ENCODE measurements at places on chromosomes 1 and 21.

DNA sequence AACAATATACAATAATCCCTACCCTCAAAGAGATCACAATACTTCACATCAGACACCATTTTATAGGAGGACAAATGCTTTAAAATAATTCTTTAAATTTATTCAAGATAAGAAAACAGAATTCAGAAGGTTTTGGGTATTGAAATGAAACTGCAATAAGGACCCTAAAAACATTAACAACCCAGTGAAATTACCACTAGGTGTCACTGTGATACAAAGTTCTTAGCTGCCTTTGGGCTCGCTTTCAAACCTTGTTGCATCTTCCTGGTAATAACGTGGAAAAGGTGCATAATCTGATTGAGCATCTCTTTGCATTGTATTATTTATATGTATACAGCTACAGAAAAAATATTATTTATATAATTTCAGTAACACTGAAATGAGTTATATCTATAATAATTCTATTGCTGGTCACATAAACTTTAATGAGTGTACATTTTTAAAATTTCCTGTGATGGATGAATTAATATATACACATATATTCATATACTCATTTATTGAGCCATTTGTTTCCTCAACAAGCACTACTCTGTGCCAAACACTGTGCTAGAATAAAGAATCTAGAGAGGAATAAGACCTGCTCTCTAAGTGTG, 185.2 kb downstream of the FAF1 start:
- no peak for DNase-seq

GRCh38 chr1:108830119-108831008, 26.5 kb downstream of the AKNAD1 start:
- no peak for DNase-seq

GRCh38 chr1:46133181-46133658, 791 bp upstream of the PIK3R3 start:
- DNase-seq = no peak

- no peak for DNase-seq
Observed at GRCh38 chr1:81889166-81889565, 88.4 kb downstream of the ADGRL2 start.

DNA sequence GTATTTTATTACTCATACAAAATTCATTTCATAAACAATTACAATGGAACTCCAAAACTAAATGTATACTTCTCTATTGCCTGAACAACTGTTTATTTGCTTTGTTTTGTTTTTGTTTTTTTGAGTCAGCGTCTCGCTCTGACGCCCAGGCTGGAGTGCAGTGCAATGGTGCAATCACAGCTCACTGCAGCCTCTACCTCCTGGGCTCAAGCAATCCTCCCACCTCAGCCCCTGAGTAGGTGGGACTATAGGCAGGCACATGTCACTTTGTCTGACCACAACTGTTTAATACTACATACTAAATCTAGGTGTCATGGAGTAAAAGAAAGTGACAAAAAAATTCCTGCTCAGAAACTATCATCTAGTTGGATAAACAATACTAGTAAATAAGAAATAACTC, 49.3 kb downstream of the RAB3GAP2 start:
- DNase-seq = no peak

DNA sequence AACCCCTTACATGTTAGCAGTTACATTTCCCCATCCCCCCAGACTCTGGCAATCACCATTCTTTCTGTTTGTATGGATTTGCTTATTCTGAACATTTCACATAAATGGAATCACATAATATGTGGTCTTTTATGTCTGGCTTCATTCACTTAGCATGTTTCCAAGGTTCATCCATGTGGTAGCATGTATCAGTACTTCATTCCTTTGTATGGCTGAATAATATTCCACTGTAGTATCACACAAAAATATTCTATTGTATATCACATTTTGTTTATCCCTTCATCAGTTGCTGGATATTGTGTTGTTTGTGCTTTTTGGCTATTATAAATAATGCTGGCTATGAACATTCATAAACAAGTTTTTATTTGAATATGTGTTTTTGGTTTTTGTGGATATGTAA, 22.2 kb downstream of the EPB41 start:
- DNase-seq = no peak

- no peak for DNase-seq
Observed at GRCh38 chr1:109768820-109769219, 5.1 kb upstream of the EPS8L3 start.

- DNase-seq = no peak
Observed at GRCh38 chr1:228646717-228647522, 88.4 kb upstream of the RHOU start.

DNA sequence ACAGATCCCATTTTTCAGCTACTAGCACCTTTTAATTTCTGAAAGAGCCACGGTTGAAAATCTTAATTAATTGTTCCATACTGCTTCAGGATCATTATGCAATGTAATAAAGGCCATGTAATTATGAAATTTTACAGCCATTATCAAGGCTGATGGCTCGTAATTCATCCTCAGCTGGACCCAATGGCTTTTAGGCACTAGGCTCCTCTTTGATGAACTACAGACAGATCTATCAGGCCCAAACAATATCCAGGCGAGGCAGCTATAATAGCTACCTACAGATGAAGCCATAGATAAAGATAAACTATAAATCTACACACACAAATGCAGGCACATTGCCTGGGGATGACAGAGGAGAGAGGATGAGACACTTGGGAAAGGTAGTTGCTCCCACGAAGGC, 110.5 kb upstream of the USH2A start:
- no peak for DNase-seq

GRCh38 chr1:208835097-208835463, 590.9 kb upstream of the PLXNA2 start:
- no peak for DNase-seq

DNA sequence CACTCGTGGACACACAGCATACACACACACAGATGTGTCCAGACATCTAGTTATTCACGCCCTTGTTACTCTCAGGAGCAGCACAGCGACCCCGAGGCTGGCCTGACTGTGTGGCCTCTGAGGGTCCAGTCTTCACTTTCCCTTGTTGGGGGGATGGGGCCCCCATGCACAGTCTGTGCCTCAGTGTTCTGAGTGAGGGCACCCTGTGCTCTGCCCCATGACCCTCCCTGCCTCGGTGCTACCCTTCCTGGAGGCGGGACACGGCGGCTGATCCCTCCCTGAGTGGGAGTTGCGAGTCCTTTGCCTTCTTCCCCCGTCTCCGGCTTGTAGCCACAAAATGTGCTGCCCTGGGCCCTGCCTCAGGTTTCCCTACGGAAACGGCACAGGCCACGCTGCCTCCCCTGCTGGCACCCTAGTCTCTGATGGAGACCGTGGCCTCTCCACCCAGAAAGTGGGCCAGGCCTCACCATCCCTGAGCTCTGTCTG, 8.6 kb downstream of the CSTB start:
- DNase-seq = no peak

- no peak for DNase-seq
Observed at GRCh38 chr1:17873007-17873675, 118.0 kb downstream of the ACTL8 start.

DNA sequence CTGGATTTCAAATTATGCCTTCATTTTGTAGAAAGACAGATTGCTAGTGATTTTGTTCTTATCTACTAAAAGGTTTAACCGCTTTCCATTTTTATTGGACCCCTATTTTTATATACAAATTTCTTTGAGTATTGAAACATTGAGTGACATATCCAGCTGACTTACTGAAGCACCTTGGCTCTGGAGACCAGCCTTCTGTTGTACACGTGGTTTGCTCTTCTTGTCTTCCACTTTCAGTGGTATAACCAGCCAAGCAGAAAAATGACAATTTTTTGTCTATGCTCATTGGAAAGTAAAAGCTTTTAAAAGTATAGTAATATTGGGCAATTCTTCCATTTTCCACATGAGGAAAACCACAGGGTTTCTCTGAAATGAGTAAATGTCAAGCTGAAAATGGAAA, 4.4 kb downstream of the F13B start:
- no peak for DNase-seq

DNA sequence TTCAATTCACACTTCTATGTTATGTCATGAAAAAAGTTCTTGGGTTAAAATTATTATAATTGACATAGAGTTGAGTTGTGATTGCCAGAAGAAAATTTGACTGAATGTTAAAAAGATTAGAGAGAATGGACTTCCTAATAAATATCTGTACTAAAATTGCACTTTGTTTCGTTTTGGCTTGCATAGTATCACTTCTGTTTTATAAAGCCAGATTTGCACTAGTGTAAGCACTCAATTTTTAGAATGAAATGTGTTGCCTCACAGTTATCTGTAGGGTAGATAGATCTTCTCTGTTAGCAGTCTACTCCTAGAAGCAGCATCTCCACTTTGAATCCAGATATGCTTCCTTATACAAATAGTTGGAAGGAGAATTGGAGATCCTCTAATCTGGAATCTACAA, 95.2 kb upstream of the MPC2 start:
- no peak for DNase-seq

DNA sequence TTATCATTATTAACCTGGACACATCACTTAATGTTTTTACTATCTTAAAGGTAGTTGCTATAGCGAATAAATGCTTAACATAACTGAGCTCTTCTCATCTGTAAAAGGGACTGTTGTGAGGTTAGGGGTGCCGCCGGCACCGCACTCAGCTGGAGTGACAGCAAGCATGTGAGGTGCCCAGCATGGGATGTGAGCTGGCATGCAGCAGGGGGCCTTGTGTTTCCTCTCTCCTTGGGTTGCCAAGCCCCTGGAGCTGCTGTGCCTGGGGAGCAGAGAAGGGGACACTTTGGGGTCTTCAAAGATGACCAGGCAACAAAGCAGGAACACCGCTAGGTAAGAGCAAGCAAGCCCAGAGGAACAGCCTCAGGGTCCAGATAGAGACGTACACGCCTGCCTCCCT, 2.1 kb upstream of the ZC3H12A start:
- no peak for DNase-seq

DNA sequence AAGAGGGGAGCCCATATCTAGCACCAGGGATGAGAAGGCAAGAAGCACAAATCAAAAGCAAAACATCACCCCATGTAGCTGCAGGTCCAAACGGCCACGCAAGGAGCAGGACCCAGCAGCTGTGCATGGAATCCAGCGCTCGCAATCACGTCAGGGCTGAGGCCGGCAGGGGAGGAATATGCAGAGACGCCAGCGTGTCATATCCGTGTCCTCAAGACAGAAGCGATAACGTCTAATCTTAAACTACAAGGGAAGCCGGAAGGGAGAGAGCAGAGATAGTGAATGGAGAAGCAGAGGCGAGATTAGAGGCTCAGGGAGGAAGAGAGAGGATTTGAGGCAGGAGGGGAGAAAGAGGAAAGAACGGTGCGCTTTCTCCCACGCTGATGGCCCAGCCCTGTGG, 39.1 kb downstream of the FBXO2 start:
- DNase-seq = no peak

DNA sequence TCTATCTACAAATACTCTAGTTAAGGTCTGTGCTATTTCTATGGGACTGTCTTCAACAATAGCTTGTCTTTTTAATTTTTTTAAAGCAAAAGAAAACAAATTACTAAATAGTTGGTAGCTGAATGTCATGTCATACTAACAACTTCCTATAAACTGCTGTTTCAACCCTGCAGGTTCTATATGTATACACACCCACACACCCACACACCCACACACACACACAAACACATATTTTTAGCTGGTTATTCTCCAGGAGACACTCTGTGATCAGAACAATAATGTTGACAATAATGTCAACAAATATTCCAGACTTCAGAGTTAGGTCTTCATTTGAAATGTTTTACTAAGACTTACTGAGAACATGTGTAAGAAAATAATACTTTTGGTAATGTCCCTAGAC, 66.7 kb downstream of the AK5 start:
- no peak for DNase-seq

- no peak for DNase-seq
Observed at GRCh38 chr1:228980232-228980937, 245.1 kb downstream of the RHOU start.

DNA sequence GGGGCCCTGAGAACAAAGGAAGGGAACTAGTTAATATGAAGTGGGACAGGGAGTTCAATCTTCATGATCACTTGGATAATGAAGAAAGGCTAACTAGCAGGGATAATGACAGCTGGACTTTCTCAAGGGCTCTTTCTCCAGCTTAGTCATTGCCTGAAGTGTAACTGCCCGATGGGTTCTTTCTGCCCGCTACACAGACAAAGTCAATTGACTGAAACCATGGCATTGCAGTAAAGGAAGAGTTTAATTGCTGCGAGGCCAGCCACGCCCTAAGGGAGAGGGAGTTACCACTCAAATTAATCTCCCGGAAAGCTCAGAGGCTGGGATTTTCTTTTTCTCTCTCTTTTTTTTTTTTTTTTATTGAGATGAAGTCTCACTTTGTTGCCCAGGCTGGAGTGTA, 16.6 kb upstream of the SLC2A5 start:
- DNase-seq = no peak

- DNase-seq = no peak
Observed at GRCh38 chr1:228919914-228920313, 184.6 kb downstream of the RHOU start.

DNA sequence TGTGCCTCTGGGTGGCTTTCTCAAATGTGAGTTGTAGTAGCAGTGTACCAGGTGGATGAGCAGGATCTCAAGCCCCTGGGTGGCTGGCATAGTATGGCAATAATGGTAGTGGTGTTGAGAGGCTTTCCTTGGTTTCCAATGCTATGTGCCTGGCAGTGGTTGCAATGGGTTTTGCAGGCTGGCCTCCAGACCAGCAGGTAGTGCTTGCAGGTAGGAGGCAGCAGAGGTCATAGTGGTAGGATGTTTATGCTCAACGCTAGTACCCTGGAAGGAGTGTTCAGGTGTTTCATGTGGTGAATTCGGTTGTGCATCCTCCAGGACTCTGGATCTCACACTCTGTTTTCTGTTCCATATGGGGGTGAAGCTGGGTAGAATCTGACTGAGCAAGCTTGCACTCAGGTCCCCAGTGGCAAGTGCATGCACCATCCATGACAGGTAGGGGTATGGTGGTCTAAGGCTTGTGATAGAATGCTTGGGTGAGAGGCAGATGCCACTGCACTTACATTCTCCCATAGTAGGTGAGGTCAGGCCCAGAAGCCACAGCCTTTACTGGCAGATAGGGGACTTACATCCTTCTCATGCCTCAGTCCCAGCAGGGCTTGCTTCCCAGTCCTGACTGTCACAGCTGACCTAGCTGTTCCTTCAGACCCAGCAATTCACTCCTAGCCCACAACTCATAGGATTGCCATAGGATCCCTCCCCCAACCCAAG, 410.5 kb upstream of the LRRC7 start:
- no peak for DNase-seq

GRCh38 chr1:58626293-58626692, 49.2 kb upstream of the TACSTD2 start:
- DNase-seq = no peak

DNA sequence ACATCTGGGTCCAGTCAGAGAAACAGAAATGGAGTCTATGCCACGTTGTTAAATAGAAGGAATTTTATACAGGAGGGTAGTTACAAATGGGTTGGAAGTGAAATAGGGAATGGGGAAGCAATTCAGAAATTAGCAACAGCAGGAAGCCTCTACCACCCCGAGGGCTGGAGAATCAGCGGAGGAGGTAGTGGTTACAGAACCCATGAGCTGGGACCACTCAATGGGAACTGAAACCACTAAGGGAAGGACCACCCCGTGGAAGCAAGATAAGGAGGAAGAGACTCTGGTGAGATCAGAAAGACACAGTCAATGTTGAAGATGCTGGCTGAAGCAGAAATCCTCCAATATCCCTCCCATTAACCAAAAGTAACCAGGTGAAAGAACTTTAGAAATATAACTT, 15.5 kb upstream of the MAST2 start:
- DNase-seq = no peak
